ENCODE measurements at places on chromosomes 11 and 22.

- DNase-seq = no peak
Measured at GRCh38 chr22:39938509-39939111, 21.6 kb upstream of the TMA7B start.

DNA sequence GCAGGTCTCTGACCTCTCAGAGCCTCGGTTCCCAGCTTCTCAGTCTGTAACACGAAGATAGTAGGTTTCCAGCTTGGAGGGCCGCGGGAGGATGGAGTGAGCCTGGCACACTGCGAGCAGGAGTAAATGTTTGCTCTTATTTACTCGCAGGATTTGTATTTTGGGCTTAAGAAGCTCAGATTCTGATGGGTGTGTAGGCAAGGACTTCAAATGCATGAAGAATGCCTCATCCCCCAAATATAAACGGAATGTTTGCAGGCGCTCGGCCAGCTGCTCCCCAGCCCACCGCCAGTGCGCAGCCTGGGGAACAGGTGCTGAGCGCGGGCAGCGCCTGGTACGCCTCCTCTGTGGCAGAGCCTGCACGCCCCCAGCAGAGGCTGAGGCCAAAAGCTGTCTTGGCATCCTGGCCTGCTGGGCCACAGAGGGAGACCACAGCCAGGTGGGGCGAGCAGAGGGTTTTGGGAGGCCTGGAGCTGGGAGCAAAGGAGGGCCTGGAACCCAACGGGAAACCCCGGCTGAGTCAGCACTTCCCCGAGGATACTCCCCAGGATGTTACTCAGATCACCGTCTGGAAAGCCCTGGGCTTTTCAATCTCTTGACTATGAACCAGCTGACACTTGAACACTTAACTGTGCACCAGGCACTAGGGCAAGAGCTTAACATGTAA, 9.4 kb downstream of the EHD1 start:
- DNase-seq = peak; percentile 82

DNA sequence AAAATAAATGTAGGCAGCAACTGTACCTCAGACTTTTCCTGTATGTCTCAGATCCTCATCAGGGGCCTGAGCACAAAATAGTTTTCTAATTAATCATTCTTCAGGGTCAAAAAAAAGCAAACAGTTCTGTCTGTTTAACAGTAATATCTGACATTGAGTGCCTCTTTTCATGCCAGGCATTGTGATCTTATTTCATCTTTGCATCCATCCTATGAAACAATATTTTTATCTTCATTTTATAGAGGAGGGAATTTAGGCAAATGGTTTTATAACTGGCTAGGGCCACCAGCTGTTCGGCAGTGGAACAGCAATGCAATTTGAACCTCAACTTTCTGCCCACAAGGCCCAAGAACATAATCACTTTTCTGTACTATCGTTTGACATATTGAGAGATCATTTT, 145.6 kb downstream of the WNT7B start:
- DNase-seq = no peak

GRCh38 chr22:22791438-22792181, 96.0 kb upstream of the IGLL5 start:
- no peak for DNase-seq

GRCh38 chr11:73227571-73228211, 9.6 kb downstream of the P2RY2 start:
- DNase-seq = no peak

DNA sequence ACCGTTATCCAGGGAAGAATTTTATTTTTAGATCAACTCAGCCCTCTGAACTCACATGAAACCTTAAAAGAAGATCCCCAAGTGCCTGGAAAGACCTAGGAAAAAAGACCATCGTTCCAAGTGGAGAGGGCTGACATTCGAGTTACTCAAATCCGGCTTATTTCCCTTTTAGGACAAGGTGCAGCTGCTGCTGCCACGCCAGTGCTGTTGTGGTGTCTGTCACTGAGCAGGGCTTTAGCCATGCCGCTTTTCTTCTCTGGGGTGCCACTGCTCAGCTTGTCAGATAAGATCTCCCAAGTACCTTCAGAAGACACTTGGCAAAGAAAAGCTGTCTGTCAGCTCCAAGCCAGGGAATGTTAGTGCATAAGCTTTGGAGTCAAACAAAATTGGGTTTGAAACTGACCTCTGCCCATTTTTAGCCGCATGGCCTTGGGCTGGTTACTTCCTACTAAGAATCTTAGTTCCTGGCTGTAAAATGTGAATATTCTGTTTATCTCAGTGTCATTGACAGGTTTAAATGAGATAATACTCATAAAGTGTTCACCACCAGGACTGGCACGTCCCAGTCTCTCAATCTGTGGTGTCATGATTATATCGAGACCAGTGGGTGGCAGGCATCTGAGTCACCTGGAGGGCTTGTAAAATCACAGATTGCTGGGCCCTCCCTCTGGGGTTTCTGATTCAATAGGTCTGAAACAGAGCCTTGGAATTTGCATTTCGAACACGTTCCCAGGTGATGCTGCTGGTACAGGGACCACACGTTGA, 117.5 kb downstream of the PKNOX2 start:
- DNase-seq = no peak

GRCh38 chr11:12286606-12287005, 90.8 kb upstream of the PARVA start:
- DNase-seq = no peak

GRCh38 chr22:20044495-20045151, 23.7 kb downstream of the TANGO2 start:
- no peak for DNase-seq

DNA sequence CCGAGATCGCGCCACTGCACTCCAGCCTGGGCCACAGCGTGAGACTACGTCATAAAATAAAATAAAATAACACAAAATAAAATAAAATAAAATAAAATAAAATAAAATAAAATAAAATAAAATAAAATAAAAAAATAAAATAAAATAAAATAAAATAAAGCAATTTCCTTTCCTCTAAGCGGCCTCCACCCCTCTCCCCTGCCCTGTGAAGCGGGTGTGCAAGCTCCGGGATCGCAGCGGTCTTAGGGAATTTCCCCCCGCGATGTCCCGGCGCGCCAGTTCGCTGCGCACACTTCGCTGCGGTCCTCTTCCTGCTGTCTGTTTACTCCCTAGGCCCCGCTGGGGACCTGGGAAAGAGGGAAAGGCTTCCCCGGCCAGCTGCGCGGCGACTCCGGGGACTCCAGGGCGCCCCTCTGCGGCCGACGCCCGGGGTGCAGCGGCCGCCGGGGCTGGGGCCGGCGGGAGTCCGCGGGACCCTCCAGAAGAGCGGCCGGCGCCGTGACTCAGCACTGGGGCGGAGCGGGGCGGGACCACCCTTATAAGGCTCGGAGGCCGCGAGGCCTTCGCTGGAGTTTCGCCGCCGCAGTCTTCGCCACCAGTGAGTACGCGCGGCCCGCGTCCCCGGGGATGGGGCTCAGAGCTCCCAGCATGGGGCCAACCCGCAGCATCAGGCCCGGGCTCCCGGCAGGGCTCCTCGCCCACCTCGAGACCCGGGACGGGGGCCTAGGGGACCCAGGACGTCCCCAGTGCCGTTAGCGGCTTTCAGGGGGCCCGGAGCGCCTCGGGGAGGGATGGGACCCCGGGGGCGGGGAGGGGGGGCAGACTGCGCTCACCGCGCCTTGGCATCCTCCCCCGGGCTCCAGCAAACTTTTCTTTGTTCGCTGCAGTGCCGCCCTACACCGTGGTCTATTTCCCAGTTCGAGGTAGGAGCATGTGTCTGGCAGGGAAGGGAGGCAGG, at the start of gene GSTP1:
TSS of gene GSTP1 (plus strand) at position 566 of the 958 bp plus-strand sequence. CDS start at position 598, 32 bp downstream.
- DNase-seq = peak; percentile 94

DNA sequence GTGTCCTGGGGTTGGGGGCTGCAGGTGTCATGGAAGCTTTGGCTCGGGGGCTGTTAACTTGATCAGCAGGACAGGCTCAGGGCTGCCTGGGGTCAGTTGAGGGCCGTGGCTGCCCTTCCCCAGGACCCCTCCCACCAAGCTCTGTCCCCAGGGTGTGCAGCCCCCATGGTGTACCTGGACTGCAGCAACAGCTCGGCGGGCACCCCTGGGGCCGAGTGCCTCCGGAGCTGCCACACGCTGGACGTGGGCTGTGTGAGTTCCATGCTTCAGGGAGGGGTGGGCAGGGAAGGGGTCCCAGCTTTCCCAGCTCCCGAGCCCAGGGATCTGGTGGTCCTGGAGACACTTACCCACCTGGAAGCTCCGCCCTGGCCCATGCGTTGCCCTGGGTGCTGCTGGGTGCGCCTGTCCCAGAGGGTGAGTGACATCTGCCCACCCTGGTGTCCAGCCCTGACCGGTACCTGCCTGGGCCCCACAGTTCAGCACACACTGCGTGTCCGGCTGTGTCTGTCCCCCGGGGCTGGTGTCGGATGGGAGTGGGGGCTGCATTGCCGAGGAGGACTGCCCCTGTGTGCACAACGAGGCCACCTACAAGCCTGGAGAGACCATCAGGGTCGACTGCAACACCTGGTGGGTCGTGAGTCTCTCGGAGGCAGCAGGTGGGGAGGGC, 11.3 kb downstream of the MUC5B start:
- peak; percentile 10 for DNase-seq

GRCh38 chr11:30016588-30017363, at the start of gene KCNA4:
KCNA4 (minus strand) TSS chr11:30017030; CDS start chr11:30012678, 4,352 bp downstream.
- peak; percentile 77 for DNase-seq

GRCh38 chr11:131766637-131767036, 396.2 kb downstream of the NTM start:
- no peak for DNase-seq

DNA sequence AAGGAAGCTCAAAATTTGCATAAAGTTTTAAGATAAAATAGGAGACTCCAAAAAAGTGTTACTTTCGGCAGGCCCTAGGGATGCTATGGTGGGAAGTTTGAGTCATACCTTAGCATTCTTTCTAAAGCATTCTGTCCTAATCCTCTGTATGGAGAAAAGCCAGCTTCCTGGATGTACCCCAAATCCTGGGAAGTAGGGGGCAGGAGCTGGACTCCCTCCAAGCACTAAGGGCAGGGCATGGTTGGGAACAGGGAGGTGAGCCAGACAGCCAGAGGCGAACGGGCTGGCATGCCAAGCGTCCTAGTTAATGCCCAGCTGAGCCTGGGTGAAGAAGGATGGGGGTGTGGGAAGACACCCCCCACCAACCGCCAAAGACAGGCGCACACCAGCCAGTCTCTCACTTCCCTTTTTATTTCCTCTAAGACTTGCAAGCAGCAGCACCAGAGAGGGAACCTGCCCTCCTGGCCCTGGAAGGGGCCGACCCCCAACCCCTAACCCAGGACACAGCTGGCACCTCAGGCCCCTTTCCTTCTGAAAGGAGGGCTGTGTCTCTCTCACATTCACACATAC, 23.9 kb downstream of the RTN4RL2 start:
- no peak for DNase-seq

DNA sequence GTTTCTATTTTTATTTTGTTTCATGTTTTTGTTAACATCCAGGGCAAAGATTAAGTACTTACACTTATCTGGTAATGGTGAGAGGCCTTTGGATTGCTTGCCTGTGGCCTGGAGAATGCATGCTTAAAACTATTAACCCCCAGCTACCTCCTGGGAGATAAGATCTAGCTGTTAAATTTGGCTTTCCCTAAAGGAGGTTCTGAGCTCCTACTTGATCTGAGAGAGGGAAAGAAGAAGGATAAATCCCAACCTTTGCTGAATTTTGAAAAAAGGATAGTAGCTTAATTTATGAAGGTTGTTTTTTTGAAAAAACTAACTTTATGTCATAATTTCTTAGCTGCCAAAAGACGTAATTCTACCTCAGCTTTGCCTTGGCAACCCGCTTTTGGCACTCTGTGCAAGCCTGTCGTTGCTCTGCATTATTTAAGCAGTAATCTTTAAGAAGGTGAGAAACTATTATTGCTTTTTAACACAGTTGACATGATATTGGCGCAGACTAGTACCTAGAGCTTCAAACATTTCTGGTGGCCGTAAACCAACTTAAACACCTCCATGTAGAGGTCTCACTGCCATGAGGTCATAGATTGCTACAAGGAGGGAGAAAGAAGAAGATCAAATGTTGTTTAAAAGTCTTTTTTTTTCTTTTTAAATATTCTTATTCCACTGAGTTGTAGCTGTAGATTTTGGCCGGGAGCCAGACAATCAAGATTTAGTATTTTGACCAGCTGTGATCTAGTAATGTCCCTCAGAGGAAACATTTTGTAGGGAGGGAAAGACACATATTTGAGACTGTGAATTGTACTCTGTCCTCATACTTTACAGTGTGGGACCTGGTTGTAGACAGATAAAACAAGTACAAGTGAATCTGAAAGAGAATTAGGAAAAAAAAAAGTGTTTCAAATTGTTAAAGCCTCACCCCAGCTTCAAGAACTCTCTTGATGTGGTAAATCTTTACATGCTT, 74.4 kb downstream of the WNT11 start:
- peak; percentile 55 for DNase-seq

- no peak for DNase-seq
Measured at GRCh38 chr22:37273126-37273845, 9.0 kb upstream of the CYTH4 start.

- DNase-seq = peak; percentile 82
Measured at GRCh38 chr11:61897387-61898246, 6.3 kb upstream of the FADS3 start.

GRCh38 chr11:117998664-117999353, 12.6 kb downstream of the IL10RA start:
- DNase-seq = no peak

DNA sequence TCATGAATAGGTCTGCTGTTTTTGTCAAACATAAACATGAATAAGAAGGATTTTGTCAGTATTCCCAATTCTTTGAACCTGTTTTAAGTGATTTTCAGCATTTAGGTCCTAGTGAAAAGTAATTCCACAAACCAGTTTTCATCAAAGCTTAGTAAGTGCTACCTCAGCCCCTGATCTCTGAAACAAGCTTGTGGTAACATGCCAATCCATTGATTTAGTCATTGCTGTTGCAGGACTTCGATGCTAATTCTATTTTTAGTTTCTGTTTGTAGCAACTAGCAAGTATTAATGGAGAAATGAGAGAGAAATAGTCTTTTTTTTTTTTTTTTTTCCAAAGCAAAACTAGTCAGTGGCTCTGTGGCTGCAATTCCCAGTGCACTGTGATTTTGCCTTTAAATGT, 91.4 kb downstream of the JRKL start:
- no peak for DNase-seq

GRCh38 chr22:19037282-19038163, 84.7 kb downstream of the DGCR2 start:
- DNase-seq = no peak

DNA sequence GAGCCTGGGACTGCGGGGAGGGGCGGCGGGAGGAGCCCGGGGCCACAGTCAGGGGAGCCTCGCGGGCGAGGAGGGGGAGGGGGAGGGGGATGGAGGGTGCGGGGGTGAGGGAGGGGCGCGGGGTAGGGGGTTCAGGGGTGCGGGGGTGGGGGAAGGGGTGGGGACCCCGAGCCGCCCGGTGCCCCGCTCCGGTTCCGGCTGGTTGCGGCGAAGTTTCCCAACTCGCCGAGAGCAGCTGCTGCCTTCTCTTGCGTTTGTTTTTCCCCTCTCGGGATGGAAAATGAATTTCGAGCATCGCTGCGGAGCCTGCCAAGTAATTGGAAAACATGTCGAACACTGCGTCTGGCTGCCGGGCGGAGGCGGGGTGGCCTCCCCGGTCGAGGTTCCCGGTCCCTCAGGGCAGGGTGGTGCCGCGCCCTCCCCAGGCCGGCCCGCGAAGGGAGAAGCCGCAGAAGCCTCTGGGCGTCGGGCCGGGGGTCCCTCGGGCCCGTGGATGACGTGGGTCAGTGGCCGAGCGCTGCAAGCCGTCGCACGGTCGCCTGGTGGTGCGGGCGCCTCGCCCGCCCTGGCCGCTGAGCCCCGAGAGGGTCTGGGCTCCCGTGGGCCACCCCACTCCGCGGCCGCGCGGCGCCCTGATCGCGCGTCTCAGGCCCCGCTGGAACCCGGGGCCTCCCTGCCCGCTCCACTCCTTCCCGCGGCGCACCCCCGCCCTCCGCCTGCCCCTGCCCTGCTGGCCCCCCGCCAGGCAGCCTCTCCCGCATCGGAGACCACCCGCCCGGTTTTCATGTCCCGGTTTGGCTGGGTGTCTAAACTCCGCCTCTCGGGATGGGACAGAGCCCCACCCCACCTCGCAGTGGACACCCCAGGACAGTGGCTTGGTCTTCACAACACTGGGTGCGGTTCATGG, 12.1 kb downstream of the SPATA19 start:
- DNase-seq = peak; percentile 68

Measured in right hindlimb (tissue), 1 donor.